ENCODE measurements at places on chromosomes 4 and X.

DNA sequence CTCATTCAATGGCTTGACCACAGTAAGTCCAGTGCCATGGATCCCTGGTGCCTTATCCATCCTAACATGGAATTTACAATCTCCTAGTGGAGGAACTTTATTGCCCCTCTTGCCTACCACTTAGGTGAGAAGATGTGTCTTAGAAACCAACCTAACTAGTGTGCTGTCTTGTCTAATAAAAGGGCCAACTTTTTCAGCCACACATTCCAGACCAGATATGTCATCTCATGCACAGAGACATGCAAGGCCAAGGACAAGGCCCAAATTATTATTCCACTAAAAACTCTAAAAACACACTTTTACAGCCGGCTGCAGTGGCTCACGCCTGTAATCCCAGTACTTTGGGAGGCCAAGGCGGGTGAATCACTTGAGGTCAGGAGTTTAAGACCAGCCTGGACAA lies 10.6 kb upstream of the PRDX4 start:
- DNase-seq = peak; percentile 17

GRCh38 chrX:70908541-70908940 lies at the start of gene TEX11:
TSS of gene TEX11 (minus strand) at chrX:70908711. CDS start at chrX:70907789, 922 bp downstream.
- DNase-seq = no peak

DNA sequence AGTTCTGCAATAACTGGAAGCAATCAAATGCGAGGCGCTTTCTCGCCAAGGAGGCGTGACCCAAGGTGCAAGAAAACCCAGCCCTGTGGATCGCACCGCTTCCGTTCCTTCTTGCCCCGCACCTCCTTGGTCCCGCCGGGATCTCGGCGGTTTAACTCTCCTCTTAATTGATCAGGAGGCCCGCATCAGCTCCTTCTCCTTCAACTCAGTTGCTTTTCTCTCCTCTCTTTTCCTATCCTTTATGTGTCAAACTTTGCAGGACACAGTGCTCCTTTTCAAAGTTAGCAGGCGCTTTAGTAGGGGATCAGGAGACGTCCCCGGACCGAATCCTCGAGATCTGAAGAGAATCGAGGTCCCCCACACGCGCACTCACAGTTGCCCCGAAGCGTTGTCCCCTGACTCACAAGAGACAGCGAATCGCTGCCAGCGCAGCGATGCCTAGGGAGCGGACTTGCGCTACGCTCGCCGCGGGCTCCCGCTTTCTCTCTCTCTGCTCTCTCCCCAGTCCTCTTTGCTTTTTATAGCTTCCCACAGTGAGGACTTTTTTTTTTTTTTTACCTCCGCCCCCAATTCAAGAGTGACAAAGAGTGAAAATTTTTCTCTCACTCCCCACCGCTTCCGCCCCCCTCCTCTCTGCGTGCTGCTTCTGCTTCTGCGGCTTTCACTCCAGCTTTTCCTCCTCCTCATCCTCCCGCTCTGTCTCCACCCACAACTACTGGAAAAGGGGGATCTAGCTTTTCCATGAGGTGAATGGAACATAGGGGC lies at the start of gene DKK2:
DKK2 (minus strand) TSS at position 495 of the 765 bp plus-strand sequence. CDS start 722 bp downstream, outside the sequence.
- peak; percentile 54 for DNase-seq

DNA sequence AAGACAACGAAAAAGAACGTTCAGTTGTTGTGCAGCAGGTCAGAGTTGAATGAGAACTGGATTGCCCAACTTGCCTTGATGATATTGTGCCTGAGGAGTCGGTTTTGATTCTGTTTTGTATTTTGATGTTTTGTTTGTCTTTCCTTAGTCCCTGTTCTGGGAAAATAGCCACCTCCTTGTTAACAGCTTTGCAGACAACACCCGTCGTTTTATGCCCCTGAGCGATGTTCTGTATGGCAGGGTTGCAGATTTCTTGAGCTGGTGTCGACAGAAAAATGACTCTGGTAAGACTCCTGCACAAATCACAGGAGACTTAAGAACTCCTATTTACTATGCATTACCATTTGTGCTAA lies 4.5 kb downstream of the BST1 start:
- DNase-seq = no peak

DNA sequence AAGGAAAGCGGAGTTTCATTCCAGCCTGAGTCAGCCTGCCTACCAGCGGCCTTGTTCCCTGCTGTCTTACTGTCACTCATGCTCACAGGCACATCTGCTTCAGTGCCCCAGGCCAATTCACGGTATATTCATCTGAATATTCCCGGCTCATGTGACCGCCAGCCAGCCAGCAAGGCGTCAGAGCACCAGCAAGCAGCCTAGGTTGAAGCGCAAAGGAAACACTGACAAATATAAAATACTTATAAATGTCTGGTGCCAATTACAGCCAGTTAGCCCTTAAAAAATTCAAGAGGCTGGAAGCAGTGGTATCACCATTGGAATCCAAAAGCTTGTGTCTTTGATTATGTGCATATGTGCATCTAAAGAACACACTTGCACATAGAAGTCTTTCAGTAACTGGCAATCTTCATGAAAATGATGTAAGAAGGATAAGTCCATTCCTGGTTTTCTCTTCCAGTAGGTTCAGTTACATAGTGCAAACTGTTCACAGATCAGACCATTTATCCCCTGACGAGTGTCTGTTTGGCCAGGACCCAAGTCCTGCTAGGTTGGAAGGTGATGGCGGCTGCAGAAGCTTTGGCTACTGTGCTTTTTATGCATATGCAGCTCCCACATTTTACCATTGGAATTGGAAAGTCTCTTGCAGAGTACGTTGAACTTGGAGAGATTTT lies 61.3 kb downstream of the LUZP4 start:
- no peak for DNase-seq

GRCh38 chr4:140098455-140099160 lies 55.4 kb downstream of the MAML3 start:
- peak; percentile 63 for DNase-seq

- no peak for DNase-seq
Measured at GRCh38 chr4:3183008-3183407, 66.0 kb upstream of the MSANTD1 start.

- DNase-seq = no peak
Measured at GRCh38 chrX:48786341-48786800, at the start of gene GATA1. TSS of gene GATA1 (plus strand) at chrX:48786590. CDS start at chrX:48791110, 4,520 bp downstream.

- no peak for DNase-seq
Measured at GRCh38 chrX:40523852-40524251, 56.9 kb upstream of the ATP6AP2 start.

- DNase-seq = no peak
Measured at GRCh38 chrX:40279091-40279430, 181.3 kb upstream of the BCOR start.

GRCh38 chrX:21174439-21174838 lies 199.8 kb upstream of the CNKSR2 start:
- no peak for DNase-seq

GRCh38 chrX:109797311-109797975 lies 64.4 kb upstream of the ACSL4 start:
- peak; percentile 17 for DNase-seq

GRCh38 chr4:81173213-81173612 lies 41.8 kb downstream of the PRKG2 start:
- DNase-seq = no peak

- DNase-seq = no peak
Measured at GRCh38 chr4:163795885-163796284, 301.4 kb downstream of the TMA16 start.

DNA sequence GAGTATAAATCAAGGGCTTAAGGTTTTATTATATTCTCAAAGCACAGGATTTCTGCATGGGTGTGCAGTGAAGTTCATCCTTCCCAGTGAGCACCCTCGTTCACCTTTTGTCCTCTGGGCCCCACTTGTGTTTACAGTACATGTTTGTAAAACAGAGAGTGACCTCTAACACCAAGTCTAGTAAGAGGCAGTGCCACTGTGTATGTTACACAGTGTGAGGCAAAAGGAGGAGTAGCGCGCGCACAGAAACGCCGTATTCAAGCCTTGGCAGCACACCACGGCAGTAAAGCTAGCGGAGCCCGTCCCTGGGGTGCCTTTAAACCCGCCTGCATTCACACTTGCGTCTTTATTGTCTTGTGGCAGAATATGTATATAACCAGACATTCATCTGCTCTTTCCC lies 51.9 kb downstream of the CCNI start:
- no peak for DNase-seq

- peak; percentile 2 for DNase-seq
Measured at GRCh38 chr4:42750856-42751255, 94.0 kb upstream of the ATP8A1 start.

DNA sequence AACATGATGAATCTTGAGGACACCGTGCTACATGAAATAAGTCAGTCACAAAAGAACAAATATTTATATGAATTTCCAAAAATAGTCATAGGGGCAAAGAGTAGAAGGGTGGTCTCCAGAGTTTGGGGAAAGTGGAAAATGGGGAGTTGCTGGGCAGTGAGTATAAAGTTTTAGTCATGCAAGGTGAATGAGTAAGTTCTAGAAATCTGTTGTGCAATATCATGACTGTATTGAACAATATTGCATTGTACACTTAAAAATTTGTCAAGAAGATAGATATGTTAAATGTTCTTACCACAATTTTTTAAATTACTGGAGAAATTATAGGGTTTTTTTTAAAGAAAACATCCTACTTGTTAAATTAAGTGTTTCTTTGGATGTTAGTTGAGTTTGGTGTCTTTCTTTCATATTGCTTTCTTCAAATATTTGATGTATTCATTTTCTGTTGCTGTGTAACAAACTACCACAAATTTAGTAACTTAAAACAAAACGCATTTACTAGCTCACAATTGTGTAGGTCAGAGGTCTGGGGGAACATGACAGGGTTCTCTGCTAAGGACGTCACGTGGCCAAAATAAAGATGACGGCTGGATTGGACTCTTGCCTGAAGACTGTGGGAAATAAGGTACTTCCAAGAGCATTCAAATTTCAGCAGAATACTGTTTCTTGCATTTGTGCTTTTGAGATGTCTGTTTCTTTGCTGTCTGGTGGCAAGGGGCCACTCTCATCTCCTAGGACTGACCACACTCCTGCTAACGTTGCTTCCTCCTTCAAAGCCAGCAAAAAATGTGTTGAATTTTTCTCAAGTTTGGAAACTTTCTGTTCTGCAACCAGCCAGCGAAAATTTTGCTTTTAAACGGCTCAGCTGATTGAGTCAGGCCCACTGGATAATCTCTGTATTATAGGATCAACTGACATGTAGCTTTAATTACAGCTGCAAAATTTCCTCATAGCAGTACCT lies 76.7 kb downstream of the CPEB2 start:
- no peak for DNase-seq

DNA sequence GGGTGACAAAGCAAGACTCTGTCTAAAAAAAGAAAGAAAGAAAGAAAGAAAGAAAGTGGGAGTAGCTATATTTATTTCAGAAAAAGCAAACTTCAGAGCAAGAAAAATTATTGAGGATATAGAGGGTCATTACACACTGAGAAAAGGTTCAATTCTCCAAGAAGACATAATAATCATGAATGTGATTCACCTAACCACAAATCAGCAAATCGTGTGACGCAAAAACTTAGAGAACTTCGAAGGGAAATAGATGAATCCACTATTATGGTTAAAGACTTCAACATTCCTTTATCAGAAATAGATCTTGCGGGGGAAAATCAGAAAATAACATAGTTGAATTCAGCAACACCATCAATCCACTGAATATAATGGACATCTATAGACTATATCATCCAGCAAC lies 219.3 kb upstream of the LDB2 start:
- no peak for DNase-seq

- DNase-seq = peak; percentile 50
Measured at GRCh38 chrX:69179380-69179911, 14.2 kb upstream of the PJA1 start.

DNA sequence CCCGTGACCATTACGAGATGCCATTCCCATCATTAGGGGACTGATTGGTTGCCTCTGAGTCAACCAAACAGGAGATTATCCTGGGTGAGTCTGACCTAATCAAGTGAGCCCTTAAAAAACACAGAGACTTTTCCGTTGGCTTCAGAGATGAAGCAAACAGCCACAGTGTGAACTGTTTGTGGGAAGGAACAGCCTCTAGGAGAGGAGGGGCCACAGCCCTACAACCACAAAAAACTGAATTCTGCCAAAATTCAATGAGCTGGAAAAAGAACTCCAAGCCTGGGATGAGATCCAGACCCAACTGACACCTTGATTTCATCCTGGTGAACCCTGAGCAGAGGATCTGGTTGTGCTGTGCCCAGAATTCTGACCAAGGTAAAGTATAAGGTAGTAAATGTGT lies 31.3 kb upstream of the TBL1X start:
- DNase-seq = peak; percentile 75

- DNase-seq = peak; percentile 59
Measured at GRCh38 chr4:122458625-122459024, 2.1 kb upstream of the IL2 start.

- DNase-seq = no peak
Measured at GRCh38 chr4:8492174-8492573, 51.6 kb downstream of the TRMT44 start.

Measured in astrocyte of the hippocampus (primary cell).